Kidney tubule cell (primary cell): ENCODE measurements at places on chromosomes 3 and 15.

- no peak for DNase-seq
Measured at GRCh38 chr3:88410259-88410658, 260.5 kb downstream of the C3orf38 start.

DNA sequence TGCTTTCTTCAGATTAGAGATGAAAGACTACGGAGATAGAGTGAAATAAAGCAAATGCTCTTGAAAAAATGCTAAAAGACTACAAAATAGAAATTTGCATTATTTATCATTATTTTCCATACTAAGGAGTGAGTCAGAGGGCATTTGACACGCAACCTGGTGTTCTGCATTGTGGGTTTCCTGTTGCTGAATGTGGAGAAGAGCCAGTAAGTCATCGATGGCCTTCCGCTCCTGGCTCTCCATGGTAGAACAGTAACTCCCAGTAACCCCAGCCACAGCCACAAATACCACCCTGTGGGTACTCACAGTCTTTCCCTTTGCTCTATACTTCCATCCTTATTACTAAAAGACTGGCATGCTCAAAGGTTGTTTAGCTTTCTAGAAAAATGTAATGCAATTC, 61.5 kb downstream of the CGGBP1 start:
- peak; percentile 80 for DNase-seq

DNA sequence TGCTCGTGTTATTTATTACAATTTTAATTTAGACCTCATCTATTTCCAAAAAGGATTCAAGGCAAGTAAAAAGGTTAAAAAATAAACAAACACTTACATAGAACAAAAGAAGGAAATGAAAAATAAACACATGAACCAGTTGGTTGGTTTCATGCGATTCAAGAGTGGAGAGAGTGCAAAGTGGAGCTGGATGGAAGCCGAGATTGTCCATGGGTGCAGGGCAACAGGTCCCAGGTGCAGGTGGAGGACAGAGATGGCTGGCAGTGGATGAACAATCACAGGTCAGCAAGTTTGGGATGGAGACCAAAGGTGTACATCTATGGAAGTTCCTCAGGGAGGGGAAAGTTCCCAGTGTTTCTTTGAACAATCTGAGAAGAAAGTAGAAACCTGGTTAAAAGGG, 11.6 kb upstream of the SEMA5B start:
- DNase-seq = no peak

DNA sequence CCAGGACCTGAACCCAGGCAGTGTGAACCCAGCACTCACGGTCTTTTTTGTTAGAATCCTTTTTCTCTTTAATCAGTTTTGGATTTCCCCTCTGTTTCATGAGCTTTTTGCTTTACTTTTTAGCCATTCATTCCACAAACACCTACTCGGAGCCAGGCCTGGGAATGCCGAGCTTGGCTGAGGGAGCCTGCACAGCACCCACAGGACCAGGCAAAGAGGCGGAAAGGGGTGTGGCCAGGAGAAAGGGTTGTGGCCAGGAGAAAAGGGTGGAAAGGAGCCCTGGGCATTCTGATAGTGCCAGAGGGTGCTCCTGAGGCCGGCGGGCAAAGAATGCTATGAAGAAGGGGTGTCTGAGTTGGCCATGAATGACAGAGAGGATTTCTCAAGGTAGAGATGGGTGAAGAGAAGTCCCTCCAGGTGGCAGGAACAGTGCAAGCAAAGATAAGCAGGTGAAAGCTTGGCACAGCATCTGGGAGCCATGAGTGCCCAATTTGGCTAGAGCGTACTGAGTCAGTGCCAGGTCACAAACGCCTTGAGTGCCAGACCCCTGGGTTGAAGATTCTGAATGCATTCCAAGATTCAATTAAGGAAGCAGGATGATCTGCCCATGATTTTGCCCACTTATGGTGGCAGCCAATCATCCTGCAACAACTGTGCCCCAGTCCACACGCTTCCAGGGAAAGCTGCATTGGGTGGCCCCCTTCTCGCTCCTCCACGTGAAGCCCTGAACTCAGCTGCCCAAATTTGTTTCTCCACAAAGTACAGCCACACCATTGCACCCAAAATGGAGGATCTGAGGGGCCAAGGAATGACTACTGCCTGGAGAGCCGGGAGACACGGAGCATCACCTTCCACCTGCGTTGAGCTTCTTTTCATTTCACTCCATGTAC, 157.2 kb downstream of the XXYLT1 start:
- DNase-seq = no peak

DNA sequence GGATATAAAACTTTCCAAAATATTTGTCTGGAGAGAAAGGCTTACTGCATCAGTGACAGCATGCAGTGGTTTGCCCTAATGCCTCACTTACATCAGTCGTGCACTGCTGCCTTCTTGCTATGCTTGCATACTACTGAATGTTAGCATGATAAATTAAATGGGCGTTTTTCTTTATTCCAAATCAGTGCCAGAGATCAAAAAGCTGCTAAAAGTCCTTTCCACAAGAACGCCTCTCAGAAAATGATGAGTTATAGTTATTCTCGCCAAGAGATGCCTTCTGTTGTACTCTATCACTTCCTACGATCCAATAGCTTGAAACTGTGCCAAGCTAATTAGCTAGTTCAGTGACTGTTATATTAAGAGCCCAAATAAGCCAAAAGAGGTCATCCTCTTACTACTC, 345.8 kb upstream of the ROBO2 start:
- peak; percentile 21 for DNase-seq

DNA sequence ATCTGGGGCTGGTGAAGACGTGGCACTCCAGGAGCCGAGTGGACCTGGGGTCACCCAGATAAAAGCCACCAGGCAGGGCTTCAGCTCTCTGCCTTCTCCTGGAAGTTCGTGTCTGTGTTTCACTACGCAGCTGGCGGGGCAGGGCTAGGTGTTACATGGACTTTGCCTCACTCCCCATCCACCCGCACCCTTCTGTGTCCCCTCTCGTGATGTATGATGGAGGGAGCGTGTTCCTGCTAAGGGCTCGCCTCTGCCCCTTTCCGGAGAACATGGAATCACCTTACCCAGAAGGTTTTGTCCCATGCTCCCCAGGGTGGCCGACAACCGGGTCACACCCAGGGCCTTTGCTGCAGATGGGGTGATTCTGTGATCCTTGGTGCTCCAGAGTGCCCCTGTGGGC, 96.2 kb downstream of the GABRG3 start:
- no peak for DNase-seq

GRCh38 chr3:192121923-192122322, 605.4 kb downstream of the FGF12 start:
- DNase-seq = no peak

DNA sequence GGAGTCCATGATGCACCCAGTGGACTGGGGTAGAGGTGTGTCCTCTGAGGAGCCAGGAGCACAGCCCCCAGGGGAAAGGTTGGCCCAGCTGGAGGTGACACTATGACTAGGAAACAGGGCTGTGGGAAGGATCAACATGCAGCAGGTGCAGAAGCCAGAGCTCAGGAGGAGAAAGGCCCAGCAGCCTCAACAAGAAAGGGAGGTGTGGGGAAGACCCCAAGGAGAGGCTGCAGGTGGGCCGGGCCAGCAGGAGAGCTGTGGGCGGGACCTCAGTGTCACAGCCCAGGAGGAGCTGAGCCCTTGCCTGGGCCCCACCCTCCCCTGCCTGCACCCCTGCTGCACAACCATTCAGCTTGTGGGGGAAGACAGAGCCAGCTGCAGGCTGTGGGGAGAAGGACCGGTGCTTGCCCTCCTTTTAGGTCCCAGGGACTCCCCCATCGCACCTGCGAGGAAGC, 18.4 kb upstream of the KLF13 start:
- DNase-seq = no peak

DNA sequence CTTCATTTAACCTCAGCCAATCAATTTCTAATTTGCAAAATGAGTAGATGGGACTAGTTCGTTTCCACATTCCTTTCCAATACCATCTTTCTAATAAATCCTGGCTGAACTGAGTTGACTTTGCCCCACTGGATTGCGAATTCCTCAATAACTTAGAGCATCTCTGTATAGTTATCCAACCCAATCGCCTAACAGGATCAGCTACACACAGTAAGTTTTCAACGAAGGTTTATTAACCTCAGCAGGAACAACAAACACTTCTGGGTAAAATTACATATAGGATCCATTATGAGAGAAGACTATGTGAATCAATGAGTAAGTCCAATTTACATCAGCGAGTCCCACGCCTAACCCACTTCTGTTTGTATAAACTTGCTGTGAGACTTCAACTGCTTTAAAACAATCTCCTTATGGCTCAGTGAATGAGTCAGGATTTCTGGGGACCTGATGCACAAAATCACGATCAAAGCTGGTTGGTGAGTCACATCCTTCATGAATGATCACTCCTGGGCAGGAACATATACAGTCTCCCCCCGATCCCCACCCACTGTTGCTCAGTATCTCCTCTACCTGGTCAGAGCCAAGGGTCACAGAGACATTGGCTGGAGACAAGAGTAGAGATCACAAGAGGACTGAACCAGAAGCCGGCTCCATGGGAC, 142.8 kb downstream of the EDEM1 start:
- DNase-seq = peak; percentile 89

- peak; percentile 30 for DNase-seq
Measured at GRCh38 chr3:32120471-32120870, 14.1 kb downstream of the GPD1L start.

DNA sequence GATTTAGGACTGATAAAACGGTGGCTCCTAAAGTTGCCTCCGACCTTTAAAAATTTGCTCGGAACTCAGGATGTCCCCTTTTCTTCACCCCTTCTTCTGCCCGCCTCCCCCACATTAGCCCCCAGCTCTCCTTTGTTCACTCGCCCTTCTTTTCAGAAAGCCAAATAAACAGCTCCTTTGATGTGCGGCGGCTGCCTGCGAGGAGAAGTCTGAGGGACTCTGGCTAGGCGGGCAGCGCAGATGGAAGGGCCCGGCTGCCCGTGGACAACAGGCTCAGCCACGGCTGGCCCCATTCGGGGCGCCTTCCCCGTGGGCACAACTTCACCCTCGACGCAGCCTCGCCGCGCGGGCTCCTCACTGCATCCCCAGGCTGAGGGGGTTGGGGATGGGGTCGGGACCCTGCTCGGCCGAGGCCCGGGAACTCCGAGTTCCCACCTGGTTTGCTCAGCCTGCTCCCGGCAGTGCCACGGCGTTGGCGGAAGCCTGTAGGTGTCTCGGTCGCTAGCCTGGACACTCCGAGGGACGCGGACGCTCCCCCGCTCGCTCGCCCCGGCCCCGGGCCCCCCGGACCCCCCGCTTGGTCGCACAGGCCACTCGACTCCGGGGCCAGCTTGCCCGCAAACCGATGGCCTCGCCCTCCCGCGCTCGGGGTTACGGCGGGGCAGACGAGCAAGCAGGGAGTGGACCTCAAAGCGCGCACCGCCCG, 897 bp upstream of the TLE3 start:
- DNase-seq = peak; percentile 25

GRCh38 chr3:181470349-181470748, 241.4 kb upstream of the SOX2 start:
- no peak for DNase-seq

GRCh38 chr3:174125267-174125824, 727.8 kb downstream of the NLGN1 start:
- peak; percentile 43 for DNase-seq

DNA sequence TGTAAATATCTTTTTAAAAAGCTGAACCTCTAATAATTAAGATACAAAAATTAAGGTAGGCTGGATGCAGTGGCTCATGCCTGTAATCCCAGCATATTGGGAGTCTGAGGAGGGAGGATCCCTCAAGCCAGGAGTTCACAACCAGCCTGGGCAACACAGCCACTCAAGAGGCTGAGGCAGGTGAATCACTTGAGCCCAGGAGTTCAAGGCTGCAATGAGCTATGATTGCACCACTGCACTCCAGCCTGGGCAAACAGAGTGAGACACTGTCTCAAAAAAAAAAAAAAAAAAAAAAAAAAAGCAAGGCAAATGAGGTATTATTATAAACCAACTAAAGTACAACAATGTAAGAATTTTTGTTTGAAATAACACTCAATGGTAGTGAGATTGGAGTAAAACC, 47.6 kb downstream of the EFHB start:
- peak; percentile 58 for DNase-seq

DNA sequence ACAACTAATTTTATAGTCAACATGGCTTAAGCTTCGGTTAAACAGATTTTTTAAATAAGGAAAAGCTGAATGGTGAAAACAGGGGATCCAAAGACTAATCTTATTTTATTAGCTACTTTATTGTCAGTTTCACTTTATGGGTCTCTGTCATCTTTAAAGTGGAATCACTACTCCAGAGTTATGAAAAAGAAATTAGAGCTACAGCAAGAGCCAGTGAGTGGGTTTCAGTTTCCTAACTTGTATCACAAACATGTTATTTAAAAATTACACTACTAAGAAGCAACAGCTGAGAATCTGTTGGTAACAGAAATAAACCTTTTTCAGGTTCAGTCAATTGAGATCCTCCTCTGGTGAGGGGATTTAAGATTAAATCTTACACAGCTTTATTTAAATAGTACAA, 10.0 kb downstream of the PHC3 start:
- no peak for DNase-seq

DNA sequence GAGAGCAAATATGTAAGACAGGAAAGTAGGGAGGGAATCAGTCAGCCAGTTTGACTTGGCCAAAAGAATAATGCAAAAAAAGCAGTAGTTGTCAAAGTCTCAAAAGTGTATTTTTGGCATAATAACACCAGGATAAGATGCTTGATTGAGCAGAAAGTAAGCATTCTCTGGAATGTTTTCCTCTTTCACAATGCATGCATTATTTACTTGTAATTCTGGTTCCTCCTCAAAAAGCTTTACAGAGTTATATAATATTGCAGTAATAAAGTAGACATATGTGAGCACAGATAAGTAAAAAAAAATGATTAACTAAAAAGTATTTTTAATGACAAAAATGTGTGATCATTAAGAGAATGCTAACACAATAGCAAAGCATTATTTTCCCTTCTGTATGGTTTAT, 285.9 kb upstream of the BCHE start:
- no peak for DNase-seq

- no peak for DNase-seq
Measured at GRCh38 chr3:11818033-11818432, 28.7 kb downstream of the TAMM41 start.

- DNase-seq = peak; percentile 42
Measured at GRCh38 chr15:65374821-65375401, 2.9 kb downstream of the IGDCC3 start.

DNA sequence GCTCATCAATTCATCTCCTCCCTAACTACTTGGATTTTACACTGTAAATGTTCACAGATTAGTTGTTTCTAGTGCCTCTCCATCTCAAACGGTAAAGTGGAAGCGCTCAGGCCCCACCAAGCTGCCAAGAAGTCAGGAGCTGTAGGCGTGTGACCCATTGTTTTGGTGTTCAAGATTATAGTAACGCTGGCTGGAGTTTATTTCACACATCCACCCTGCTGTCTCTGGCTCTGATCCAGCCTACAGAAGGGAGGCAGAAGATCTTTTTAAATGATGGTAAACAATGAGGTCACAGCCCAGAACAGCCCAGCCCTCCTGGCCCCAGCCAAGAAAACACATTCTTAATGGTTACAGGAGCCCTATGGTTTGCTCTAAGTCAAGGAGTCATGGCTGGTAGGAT, 25.7 kb upstream of the GALNT15 start:
- peak; percentile 36 for DNase-seq
